Progenitor cell of endocrine pancreas (in vitro differentiated cells): ENCODE measurements at places on chromosomes 13 and 19. TPM values are rescaled to one million over a fixed set of nuclear protein-coding genes. Genes with fewer than 3 reads are reported as not detected.

GRCh38 chr13:40329781-40330485 is 336.5 kb downstream of the FOXO1 start:
- H3K27me3 ChIP-seq, result no peaks in the 10 kb centered on the region
- H3K27ac ChIP-seq, result no peak overlapping the region
- H3K4me1 ChIP-seq, result peaks cover 6% of the 10 kb centered on the region

DNA sequence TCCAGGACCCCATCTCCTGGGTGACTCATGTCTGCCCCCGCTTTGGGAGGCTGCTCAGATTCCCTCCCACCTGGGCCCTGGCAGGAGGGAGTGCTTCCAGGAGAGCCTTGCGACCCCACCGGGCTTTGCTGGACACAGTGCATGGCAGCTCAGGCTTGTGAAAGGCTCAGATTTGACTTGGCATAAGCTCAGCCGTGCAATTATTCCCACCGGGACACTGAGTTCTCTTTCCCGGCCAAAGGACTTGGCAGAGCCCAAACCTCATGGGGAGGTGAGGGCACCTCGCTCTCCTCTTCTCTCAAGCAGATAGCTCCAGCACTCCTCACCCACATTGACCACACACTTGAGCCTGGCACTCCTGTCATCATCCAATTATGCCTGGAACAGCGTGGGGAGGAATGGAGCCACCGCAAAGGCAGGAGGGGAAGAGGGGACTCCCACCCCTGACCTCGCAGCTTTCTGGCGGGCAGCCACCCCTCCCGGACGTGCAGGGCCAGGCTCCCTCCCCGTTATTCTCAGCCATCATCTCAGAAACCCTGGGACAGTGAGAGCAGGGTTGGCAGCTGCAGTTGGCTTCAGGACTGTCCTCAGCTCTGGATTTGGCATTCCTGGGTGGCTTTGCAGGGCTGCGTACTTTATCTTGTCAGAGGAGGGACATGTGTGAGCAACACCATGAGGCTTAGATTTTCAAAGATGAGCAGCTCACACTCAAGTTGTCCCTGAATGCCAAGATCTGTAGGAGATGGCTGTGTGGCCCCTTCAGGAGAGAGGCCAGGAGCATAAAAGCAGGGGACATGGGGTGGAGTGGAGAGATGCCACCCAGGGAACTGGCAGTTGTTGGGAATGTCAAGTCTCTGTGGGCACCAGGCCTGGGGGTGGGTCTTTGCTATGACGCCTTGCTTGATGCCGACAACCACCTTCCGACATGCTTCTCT is 306.2 kb downstream of the TEX29 start:
- H3K27ac ChIP-seq, result no peak overlapping the region
- peaks cover 55% of the 10 kb centered on the region for H3K27me3 ChIP-seq
- H3K4me1 ChIP-seq, result no peaks in the 10 kb centered on the region
- no peak for DNase-seq
- no peak overlapping the region for H3K4me3 ChIP-seq

DNA sequence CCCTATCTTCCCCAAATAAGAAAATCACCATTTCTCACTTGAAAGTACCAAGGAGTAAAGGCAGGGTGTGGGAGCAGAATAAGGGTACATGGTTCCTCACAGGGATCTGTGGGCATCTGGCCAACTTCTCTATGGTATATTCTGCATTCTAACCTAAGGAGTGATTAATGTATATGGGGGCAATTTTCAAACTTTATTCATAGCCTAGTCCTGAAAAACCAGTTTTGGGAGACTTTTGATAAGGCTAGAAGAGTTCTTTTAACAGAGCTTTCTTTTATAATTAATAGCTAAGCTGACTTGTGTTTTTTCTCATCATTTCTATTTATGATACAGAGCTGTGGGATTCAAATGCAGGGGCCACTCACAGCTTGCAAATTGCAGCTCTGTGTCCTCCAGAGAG is 852 bp downstream of the SCEL start:
- no peaks in the 10 kb centered on the region for H3K27me3 ChIP-seq
- DNase-seq, result no peak
- peaks cover 4% of the 10 kb centered on the region for H3K4me1 ChIP-seq
- no peaks in the 10 kb centered on the region for H3K36me3 ChIP-seq

DNA sequence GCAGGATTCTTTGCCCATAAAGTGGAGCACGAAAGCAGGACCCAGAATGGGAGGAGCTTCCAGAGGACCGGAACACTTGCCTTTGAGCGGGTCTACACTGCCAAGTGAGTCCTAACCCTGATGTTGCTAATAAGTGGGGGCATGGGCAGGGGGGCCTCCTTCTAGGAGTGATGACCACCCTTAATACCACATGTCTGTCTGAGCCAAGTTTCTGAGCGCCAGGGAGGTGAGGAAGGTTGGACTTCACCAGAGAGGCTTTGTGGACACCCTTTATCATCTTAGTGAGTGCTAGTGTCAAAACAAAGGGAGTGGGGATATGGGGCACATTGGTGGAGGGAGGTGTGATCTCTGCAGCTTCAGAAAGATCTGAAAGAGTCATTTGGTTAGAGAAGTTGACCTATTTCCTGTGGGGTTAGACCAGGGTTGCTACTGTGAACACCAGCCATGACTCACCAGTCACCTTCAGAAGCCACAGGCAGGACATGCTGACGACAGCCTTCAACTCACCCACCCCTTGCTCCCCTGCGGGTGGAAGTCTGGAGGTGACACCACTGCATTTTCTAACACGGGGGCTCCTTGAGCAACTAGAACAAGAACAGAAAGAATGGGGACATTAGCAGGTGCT is 8.8 kb downstream of the ALOX5AP start:
- H3K27me3 ChIP-seq, result peaks cover 18% of the 10 kb centered on the region
- H3K4me1 ChIP-seq, result peaks cover 17% of the 10 kb centered on the region
- H3K27ac ChIP-seq, result no peak overlapping the region
- no peak overlapping the region for H3K4me3 ChIP-seq

- peaks cover 15% of the 10 kb centered on the region for H3K4me1 ChIP-seq
- no peak overlapping the region for H3K4me3 ChIP-seq
- no peak overlapping the region for H3K27ac ChIP-seq
- no peaks in the 10 kb centered on the region for H3K36me3 ChIP-seq
- DNase-seq, result no peak
These were observed 64.2 kb upstream of the UQCRFS1 start for GRCh38 chr19:29277102-29277501.

NLRP4 gene
- total RNA-seq, result not detected in 2 replicates

ZNF264 gene
- 35.7 and 40.2 TPM in 2 replicates for total RNA-seq
